ENCODE measurements at places on chromosomes 4 and X.

GRCh38 chr4:2865196-2865780, 21.6 kb downstream of the ADD1 start:
- no peak for DNase-seq

DNA sequence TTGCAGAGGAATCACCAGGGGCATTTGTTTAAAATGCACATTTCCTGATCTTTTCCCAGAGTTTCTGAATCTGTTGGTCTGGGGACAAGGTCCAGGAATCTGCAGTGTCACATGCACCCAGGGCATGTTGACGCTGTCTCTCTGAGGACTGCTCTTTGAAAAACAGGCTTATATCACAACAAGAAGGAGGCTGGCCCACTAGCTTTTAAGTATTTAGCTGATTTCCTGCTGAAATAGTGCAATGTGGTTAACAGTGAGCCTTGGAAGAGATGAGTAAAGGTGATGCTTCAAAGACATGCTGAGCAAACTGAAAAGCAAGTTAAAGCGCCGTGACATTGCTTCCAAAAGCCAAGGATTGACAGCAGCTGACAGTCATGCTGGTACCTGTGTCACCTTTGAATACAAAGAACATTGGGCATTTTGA, 18.6 kb upstream of the SEPSECS start:
- no peak for DNase-seq

- DNase-seq: no peak
Observed at GRCh38 chr4:170038769-170039168, 12.6 kb upstream of the MFAP3L start.

DNA sequence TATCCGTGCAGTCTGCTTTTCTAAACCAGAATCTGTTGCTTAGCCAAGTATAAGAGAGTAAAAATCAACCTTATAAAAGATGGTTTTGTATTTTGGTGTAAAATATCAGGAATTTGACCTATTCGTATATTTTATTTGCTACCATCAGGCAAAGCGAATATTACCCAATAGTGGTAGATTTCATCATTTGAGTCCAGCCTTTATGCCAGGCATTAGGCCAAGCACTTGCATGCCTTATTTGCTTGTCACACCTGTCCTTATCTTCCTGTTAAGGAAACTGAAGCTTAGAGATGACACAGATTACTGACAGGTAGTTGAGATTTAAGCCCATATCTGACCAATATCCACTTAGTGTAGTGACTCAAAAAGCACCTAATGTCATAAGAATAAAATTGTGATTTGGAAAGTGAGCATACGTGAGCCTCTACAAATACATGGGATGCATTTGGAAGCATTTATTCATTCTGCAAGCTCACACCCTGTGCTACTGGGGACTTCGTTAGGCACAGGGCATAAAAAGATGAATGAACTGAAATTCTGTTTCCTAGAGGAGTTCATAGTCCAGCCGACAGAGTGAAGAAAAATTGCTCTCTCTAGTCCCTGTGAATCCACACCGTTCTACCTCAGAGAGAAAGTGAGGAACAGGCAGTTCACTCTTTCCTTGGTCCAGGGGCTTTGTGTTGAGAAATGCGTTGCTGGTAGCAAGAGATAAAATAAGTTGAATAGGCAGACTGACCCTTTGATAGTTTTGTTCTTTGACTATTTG, 2.3 kb upstream of the RNF212 start:
- DNase-seq: no peak

DNA sequence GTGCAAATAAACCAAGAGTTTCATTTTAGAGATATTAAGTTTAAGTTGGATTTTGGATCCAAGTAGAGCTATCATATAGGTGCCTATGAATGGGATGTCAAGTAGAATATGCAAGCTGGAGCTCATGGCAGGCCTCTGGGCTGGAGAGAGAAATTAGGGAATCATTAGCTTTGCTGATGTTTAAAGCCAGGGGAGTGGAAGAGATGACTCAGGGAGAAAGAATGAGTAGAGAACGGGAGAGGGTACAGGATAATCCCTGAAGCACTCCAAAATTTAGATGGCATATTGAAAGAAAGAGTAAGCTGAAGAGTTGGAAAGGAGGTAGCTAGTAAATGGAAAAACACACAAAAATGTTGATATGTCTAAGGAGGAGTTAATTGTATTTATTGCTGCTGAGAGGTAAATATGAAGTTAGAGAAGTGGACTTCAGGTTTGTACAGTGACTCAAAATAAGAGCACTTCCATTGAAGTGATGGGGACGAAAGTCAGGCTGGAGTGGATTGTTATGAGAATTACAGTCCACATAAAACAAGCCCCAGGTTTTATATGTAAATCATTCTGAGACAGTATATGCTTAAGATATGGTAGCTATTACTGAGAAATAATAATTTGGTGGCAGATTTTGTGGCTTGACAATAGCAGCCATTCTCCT, 72.5 kb upstream of the GRXCR1 start:
- no peak for DNase-seq

GRCh38 chrX:352582-353314, 34.0 kb downstream of the PPP2R3B start:
- no peak for DNase-seq

- no peak for DNase-seq
Observed at GRCh38 chr4:124025000-124025399, 628.4 kb downstream of the SPRY1 start.

- DNase-seq: peak; percentile 1
Observed at GRCh38 chrX:54641530-54641929, 111.5 kb downstream of the GNL3L start.

GRCh38 chr4:83922402-83922801, 386.5 kb downstream of the GPAT3 start:
- no peak for DNase-seq

DNA sequence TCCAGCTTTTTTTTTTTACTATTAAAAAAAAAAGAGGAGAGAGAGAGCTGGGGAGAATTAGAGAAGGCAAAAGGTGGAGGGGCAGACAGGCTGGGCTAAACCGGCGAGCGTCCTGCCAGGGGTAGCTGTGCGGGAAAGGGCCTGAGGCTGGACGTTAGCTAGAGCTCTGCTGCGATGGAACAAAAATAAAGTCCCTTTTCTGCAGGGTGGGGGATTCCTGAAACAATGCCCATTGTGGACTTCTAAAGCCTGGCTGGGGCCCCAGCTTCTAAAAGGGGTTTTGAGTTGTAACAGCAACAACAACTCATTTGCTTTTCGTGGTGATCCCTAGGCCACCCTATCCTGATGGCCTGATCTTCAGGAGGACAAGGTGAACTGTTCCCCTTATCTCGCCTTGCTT, 311.7 kb downstream of the FBXW7 start:
- DNase-seq: no peak

- peak; percentile 48 for DNase-seq
Observed at GRCh38 chr4:84582302-84582987, 482 bp upstream of the CDS1 start.

DNA sequence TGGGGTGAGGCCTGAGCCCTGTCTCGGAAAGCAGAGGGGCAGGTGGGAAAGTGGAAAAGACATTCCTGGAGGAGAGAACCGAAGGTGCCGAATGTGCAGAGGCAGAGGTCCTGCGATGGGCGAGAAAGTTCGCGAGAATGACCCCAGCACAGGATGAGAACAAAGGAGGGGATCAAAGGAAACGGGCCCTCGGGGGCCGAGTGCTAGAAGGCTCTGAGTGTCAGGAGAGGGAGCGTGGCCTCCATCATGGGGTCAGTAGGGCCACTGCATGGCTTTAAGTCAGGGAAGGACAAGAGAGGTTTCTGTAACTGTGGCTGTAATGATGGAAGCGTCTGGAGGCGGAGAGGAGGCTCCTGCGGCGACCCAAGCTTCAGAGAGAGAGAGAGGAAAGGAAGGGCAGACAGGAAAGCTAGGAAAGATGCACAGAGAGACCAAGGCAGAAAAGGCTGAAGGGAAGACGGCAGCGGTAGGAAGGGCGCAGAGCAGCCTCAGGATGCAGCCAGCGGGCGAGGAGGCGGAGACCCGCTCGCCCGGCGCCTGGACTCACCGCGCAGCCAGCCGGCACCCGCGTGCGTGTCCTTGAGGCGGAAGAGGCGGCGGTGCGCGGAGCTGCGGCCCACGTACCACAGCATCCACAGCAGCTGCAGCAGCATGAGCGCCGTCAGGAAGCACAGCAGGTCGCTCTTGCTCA, 669 bp downstream of the OTOP1 start:
- peak; percentile 14 for DNase-seq

GRCh38 chr4:69831646-69832325, 28.2 kb downstream of the SULT1E1 start:
- no peak for DNase-seq

GRCh38 chrX:11609109-11609508, 56.6 kb downstream of the ARHGAP6 start:
- no peak for DNase-seq

DNA sequence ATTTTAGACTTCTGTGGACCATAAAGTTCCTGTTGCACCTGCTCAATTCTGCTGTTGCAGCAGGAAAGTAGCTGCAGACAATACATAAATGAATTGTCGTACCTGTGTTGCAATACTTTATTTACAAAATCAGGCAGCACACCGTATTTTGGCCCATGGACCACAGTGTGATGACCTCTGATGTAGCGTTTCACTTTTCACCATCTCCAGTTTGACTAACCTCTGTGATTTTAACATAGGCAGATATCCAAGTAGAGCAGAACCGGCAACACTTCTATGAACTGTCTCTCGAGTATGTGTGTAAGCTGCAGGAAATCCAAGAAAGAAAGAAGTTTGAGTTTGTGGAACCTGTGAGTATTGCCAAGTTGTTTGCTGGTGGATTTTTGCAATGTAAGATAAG, 132.7 kb downstream of the ARHGAP10 start:
- no peak for DNase-seq

DNA sequence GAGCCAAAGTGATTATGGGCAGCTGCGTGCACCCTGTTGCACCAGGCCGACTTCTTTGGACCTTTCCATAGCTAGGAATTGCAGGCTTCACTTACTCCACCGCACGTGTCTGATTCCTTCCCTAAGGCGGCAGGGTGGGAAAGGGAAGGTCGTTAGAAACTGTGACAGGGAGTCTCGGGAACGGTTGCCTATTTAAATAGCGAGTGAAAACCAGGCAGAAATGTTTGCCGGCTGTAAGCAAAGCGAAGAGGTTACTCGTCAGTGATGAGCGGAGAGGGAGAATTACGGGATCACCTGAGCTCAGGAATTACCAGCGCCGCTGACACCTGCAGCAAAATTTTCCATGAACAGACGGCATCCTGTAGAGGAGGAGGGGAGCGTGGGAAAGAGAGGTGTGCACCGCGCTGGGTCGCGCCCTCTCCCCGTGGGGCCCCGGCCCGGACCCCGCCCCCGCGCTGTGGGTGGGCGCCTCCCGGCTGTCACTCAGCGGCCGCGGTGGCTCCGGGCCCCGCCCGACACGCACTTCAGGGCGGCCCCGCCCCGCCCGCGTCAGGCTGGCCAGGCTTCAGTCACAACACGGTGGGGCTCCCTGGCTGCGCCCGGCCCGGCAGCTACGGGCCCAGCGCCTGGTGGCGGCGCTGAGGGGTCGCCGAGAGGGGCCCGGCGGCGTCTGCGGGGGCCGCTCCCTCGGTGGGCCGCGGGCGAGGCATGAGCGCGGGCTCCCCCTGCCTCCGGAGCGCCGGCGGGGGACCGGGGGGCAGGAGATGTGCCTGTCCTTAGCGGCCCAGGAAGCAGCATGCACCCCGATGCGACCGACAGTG, at the start of gene SNX25:
Gene SNX25, plus strand, starts transcription at position 568 of the 821 bp plus-strand sequence. Its CDS starts 229 bp downstream, at position 797.
- peak; percentile 65 for DNase-seq

- DNase-seq: no peak
Observed at GRCh38 chr4:8318509-8318908, 49.0 kb downstream of the HTRA3 start.

- DNase-seq: peak; percentile 1
Observed at GRCh38 chr4:129545599-129546278, 449.8 kb downstream of the C4orf33 start.

DNA sequence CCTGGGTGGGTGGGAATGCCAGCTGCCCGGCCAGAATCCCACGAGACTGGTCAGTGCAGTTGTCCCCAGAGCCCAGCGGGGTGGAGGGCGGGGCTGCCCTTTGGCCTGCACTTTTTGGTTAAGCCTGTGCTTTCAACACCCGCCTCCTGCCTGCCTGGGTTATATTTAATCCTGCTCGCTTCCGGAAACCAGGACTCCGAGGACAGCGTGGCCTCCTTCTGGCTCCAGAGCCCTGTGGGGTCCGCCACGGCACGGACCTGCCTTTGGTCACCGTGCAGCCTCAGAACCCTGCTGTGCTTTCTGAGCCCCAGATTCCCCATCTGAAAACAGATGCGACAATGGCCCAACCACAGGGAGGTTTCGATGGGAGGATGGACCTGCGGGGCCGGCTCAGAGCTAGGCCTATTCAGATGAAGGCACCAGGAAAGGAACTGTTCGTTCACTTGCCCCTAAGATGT, 29.4 kb upstream of the KIAA0232 start:
- DNase-seq: no peak

DNA sequence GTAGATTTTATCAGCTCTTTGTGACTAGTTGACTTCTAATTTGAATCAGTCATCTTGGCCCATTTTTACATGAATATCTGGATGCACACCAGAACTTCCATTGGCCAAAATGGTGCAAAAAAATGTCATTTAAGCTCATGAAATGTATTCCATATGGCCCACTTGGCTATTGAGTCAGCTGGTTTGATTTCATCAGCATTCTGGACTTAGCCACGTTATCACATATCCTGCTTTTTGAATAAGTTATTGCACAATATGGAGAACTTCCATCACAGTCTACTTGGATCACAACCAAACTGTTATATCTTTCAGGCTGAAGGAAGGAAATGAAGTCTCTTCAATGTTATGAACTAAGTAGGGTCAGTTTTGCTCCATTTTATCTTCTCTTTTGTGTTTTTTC, 640.6 kb downstream of the PCDH7 start:
- DNase-seq: peak; percentile 99

GRCh38 chr4:185512516-185512915, 22.8 kb downstream of the PDLIM3 start:
- peak; percentile 84 for DNase-seq

DNA sequence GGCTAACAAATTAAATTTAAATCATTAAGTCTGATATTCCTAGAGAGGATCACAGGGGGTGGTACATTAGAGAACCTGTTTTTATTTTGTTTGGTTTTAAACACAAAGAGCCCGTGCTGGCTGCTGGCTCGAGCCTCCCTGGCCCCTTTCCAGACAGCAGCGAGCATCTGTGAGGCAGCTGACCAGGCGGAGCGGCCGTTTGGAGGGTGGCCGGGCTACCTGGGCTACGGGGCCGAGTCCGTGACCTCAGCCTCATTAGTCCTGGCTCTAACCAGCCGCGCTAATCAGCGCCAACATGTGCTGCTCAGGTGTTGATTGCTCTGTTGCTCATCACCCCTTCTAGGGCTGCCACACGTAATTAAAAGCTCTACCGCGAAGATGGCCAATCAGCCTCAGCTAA, 35.3 kb downstream of the DCTD start:
- no peak for DNase-seq

- DNase-seq: no peak
Observed at GRCh38 chr4:20381005-20381404, 129.3 kb downstream of the SLIT2 start.

- peak; percentile 81 for DNase-seq
Observed at GRCh38 chr4:113869743-113870375, 108.3 kb upstream of the CAMK2D start.

DNA sequence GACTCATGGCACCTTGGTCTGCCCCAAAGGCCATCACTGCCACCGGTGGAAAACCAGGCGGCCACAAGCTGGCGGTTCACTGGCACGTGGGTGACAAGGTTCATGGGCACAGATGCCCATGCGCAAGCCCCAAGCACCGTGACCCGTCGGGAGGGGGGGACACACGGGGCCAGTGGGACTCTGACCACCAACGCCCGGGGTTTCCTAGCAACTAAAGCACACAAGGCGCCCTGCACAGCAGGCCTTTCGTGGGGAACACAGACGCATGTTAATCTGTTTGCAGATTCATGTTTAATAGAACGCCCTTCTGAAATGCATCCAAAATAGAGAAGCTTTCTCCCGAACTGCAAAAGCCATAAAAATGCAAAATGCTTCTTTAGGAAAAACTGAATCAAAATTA, 43.9 kb downstream of the FAM53A start:
- DNase-seq: no peak
